ENCODE measurements at places on chromosomes 7 and 10.

GRCh38 chr10:15789793-15790525 is 70.2 kb upstream of the ITGA8 start:
- no peak for DNase-seq

GRCh38 chr10:31353574-31353973 is 34.6 kb downstream of the ZEB1 start:
- peak; percentile 81 for DNase-seq

GRCh38 chr10:49362596-49363260 is 33.2 kb downstream of the DRGX start:
- peak; percentile 57 for DNase-seq

DNA sequence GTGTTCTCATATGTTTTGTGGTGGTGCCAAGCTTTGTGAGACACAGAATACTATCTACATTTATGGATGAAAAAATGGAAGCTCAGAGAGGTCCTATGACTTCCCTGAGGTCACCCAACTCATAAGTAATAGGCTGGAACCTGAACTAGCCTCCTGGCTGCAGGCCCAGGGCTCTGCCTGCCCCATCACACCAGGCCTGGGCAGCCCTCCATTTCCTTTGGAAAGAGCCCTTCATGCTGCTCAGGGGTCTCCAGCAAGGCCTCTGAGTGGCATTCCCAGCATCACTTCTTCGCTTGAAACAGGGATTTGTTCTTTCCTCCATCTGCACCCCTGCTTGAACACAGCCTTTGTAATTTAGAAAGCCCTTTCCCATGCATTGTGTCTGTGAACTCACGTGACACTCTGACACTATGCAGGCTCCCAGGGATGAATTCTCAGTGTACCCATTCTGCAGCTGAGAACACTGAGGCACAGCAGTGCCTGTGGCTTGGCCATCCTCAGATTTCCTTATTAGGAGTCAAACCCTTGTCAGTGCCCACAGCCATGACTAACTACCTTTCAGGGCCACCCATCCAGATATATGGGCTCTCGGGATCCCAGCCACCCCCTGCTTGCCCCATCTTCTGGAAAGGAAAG is 127.8 kb upstream of the PPIF start:
- DNase-seq, result no peak

DNA sequence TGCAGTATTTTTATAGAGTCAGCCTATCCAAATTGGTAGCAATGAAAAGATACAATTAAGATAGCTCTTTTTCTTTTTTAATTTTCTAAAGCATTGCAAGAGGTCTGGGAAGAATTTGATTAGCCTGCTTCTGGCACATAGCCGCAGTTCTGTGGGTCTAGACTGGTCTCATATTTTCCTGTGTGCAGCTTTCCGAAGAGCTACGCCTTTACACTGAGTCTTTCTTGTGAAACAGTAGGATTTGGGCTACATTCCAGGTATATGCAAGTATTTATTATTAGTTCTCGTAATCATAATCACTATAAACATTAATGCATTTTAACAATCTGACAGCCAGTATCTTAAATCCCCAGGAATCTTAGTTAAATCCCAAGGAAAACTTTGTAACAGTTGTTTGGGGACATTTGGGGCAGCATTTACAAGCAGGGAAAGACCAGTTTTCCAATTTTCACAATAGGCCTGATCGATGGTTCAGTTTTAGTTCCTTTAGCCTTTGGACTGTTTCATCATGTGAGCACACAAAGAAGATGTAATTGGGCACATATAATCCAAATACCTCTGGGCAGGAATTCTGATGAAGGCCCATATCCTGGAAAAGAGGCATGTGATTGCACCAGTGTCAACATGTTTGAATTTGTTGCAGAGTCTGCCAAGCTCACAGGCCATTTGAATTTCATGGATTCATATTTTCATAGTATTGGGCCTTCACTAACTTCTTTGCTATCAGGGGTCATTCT is 287.3 kb downstream of the INHBA start:
- DNase-seq, result no peak

- no peak for DNase-seq
These were observed 235.1 kb upstream of the CACNA2D1 start for GRCh38 chr7:82678716-82679115.

- peak; percentile 94 for DNase-seq
These were observed 149.5 kb downstream of the ARID5B start for GRCh38 chr10:62050893-62051433.

DNA sequence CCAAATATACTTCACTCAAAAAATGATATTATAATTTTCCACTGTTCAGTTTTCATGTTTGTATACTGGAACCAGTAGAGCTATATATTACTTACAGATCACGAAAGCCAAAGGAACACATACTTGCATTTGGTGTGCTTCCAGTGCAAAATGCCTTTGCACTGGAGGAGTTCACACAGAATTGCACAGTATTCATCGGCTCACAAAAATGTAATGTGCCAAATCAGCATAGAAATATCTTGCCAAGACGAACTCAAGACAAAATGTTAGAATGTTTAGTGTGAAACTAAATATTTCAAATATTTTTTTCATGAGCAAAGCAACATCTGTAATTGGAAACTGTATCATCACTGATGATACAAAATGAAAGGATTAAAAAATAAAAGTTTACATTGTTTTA is 646.2 kb upstream of the SEMA3D start:
- no peak for DNase-seq

GRCh38 chr7:142567201-142568075 is 181.8 kb upstream of the PRSS1 start:
- no peak for DNase-seq

DNA sequence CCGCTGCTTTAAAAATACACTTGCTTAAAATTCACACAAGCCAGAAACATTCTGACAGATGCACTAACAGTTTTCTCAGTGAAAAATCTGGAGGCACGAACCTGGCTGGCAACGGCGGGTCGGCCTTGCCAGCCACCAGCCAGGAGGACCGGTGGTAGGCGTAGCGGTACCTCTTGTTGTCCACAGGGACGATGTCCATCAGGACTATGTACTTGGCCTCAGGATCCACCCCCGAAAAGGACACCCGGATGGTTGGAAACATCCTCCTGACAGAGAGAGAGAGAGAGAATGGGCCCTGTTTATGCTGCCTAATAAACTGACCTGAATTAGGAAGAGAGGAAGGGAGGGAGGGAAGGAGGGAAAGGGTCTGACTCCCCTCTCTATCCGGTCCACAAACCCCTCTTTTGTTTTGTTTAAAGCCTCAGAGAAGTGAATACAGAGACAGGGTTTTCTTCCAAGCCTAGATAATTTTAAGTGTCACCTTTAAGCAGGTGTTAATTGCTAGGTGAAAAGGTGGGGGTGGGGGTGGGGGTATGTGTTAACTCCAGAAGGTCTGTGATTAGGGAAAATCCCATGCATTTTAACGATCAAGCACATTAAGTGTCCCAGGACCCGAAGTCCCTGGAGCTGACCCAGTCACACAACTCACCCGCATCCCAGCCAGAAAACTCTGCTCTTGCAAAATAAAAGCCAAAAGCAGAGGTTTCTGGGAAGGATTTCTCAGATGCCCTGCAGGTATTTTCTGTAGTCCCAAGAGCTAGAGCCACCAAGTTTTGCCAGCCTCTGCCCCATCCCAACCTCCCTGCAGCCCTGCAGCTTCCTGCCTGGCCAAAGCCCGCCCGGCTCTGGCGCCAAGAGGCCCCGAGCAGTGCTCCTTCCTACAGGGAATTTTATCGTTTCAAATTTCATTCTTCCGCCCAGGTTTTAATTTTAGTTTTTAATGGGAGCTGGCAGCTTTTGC is 5.0 kb downstream of the TBX20 start:
- no peak for DNase-seq

DNA sequence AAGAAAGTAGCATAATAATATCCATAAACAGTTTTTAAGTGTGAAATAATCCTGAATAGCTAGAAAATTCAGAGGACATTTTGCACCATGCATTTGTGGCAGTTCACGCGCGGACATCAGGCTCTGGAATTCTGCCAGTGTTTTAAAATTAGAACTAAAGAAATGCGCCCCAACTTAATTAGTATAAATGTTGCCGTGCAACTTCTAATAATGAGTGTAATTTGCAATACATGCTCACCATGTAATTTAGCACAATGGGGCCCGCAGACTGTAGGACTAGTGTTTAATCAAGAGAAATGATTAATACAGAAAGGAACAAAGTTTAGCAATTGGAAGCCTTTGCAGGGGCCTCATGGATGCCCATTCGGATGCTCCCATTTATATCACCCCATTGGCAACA is 96.6 kb downstream of the PTPRE start:
- DNase-seq, result no peak

DNA sequence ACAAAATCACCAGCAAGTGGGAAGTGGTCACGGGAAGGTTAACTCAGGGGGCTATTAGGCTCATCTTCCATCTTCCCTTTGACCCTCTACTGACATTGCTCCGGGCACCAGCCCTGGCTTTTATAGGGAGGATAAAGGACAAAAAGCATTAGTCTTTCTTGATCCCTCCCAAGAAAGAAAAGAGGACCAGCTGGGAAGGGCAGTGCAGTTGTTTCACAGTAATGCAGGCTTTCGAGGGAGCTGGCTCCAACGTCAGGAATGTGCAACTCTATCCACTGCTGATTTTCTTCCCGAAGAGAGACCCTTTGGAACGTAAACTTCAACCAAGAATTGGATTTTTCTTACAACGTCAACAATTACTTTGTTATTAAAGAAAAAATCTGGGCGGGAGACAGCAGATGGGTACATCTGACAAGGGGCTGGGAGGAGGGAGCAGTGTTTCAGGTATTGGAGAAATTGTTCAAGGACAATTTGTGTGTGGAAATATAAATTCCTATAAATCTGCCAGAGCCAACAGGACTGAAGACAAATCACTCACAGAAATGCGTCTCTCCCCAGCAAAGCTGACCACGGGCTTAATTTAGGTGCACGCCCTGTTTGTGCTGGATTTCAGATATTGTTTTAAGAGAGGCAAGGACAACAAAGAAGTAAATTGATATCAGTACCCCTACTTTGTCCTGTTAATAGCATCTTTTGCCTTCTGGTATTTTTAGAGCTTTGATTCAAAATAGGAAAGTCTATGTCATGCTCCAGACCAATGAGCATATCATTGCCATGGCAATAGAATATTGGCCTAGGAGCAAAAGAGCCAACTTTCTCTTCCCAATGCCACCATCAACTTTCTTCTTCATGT is 23.4 kb upstream of the ARID5B start:
- no peak for DNase-seq

DNA sequence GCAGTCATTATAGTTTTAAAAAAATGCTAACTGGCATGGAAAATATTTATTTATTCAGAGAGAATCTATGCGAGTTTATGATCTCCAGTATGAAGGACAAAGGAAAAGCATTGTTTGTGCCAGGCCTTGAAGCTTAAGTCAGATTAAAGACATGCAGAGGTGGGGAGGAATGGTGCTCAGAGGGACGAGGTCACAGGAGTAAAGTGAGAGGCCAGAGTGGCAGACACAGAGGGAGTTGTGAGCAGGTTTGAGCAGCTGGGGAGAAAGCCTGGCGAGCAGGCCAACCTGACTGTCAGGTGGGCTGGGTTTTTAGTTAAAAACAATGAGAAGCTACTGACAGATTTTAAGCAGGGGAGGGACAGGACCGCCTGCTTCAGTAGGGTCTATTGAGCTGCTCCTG is 6.8 kb upstream of the CCNY start:
- DNase-seq, result no peak

DNA sequence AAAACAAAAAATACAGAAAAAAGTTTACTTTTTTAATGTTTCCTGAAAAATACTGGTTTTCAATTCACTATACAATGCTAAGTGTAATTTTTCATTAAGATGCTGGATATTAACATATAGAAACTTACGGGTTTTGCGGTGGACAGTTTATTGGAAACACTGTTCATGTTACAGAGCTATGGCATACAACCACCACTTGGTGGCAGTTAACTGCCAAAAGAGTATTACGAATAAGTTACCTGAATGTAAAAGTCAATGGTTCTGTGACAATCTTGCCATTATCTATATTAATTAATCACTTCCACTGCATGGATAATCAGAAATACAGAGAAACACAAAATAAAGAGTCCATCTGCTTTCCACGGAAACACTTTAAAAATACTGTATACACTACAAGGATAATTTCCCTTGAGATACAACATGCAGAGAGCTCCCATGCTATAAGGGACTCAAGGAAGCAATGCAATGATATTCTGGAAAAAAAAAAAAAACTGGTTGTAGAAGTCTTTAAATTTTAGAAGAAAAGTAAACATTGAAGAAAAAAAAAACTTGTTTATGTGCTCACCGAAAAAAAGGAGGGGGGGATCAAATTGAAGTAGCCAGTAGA is 97.0 kb downstream of the TPK1 start:
- DNase-seq, result peak; percentile 44

GRCh38 chr7:151087245-151088018 is 1.2 kb downstream of the AGAP3 start:
- peak; percentile 64 for DNase-seq

GRCh38 chr7:154916381-154916780 is 86.5 kb downstream of the PAXIP1 start:
- DNase-seq, result no peak

Data from RCC 7860 (cell line).